Trophoblast cell (in vitro differentiated cells and primary cell): ENCODE measurements at places on chromosomes 12 and 14.
A peak's percentile ranks its signal among the peaks of the same experiment; 100 is the strongest.

- DNase-seq: no peak
These were observed 63.0 kb upstream of the PRMT8 start for GRCh38 chr12:3427956-3428355.

GRCh38 chr12:115491511-115492250 is 785.8 kb downstream of the MED13L start:
- no peak for DNase-seq

- no peak for DNase-seq
These were observed 15.3 kb upstream of the NUDT14 start for GRCh38 chr14:105196265-105196960.

- DNase-seq: no peak
These were observed 37.9 kb downstream of the FRS2 start for GRCh38 chr12:69508091-69508490.

GRCh38 chr12:41287500-41288141 is 99.5 kb downstream of the PDZRN4 start:
- DNase-seq: no peak

- no peak for DNase-seq
These were observed 651.5 kb downstream of the FSCB start for GRCh38 chr14:43855556-43855955.

- DNase-seq: no peak
These were observed 116.8 kb upstream of the NAP1L1 start for GRCh38 chr12:76201316-76201715.

GRCh38 chr12:78672033-78672432 is 192.5 kb upstream of the SYT1 start:
- no peak for DNase-seq

DNA sequence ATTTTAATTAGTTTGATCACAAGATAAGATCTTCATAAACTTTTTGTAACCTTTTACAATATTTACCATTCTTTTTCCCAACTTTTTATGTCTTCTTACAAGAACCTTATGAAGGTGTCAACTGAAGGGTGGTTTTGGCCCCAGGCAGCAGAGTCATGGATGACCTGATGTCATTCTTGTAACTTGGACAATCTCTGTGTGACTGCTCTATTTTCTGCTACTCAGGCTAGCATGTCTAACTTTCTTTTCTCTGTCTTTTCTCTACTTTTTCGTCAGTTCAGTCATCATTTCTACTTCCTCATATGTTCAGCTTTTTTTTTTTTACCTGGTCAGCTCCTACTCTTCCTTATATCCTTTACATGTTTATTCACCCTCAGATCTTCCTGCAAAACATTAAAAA is 150.7 kb upstream of the PTPRQ start:
- DNase-seq: no peak

DNA sequence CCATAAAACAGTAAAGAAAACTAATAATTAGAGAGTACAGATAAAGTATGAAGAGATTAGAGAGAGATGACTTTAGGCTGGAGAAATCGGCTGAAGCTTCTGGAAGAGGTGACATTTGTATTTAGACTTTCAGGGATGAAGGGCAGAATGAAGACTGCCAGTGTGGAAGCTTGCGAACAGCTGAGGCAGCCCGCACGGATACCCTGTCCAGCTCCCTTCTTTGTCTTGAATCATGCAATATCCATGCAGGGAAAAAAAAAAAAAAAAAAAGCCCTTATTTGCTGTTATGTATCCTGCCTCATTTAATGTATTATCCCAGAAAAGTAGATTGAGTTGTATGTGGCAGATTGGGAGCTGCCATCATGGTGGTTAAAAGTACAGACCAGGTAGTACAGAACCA is 331.8 kb downstream of the ZFP36L1 start:
- no peak for DNase-seq

DNA sequence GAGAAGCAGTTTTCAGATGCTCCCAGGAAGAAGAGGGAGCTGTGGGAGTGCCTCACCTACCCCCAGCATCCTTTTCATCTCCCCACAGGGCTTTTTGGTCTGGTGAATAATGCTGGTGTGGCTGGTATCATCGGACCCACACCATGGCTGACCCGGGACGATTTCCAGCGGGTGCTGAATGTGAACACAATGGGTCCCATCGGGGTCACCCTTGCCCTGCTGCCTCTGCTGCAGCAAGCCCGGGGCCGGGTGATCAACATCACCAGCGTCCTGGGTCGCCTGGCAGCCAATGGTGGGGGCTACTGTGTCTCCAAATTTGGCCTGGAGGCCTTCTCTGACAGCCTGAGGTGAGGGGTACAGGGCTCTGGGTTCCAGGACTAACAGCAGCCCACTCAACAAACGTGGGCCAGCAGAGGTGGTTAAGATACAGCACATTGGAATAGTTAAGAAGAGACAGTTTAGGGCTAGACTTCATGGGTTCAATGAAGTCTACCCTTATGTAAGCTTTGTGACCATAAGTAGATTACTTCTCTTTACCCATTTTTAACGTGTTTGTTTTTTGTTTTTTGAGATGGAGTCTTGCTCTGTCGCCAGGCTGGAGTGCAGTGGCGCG is 1.5 kb downstream of the RDH5 start:
- DNase-seq: peak; percentile 52

DNA sequence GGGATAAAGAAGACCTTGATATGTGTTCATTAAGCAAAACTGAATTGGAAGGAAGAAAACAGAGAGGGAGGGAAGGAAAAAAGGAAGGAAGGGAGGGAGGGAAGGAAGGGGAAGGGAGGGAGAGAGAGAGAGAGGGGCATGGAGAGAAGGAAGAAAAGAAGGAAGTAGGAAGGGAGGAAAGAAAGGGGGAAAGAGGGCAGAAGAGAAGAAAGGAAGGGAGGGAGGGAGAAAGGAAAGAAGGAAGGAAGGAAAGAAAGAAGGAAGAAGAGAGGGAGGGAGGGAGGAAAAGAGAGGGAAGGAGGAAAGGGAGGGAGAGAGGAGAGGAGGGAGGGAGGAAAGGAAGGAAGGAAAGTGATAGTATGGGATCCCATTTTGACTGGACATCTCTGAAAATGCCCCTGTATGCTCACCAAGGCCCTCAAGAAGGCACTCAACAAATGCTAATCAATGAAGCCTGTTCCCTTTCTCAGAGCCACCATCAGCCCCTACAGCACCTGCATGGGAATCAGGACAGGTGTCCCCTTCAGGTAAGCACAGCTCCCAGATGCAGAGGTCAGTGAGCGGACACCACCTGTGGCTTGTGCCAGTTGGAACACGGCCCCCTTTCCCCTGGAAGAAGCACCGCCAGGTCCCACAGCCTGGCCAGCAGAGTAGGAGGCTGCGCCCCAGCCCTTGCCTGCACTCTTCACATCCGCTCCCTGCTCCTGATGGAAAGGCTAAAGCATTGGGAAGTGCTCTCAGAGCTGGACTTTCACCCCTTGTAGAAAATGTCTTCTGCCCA is 161.4 kb upstream of the DIO3 start:
- DNase-seq: no peak

DNA sequence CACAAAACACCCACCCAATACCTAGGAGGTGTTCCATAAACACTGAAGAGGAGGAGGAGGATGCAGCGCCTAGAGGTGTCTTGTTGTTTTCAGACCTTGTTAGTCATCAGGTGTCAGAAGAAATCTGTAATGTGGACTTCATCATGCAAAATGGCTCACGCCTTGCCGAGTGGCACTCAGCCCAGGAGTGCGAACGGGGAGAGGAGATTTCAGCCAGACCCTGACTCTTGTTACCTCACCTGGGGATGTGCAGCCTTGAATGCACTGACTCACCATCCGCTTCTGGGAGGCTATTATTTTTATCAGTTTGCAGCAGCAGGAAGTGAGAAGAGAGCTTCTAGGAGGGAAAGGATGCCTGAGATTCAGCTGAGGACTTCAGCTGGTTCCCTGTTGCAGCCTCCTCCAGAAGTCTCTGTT is 48.2 kb upstream of the PLXNC1 start:
- DNase-seq: peak; percentile 41

GRCh38 chr12:2583091-2583497 is 211.7 kb upstream of the FKBP4 start:
- DNase-seq: peak; percentile 83

DNA sequence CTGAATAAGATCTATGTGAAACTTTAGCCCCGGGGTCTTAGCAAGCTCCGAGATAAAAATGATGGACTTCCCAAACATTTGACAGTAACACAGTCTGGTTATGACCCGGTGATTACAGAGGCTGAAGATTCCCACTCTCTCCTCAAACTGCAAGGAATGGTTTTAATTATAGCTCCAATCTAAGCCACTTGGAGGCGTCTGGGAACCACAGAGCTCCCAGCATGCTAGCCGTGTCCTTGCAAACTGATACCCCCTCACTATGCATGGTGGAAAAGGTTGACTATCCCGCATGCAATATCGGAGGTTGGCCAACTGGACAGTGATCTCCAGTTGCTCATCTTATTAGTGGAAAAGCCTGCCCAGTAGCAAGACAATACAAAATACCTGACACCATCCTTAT is 76.5 kb upstream of the GRIN2B start:
- DNase-seq: no peak

GRCh38 chr14:85315733-85316290 is 214.1 kb upstream of the FLRT2 start:
- DNase-seq: no peak

DNA sequence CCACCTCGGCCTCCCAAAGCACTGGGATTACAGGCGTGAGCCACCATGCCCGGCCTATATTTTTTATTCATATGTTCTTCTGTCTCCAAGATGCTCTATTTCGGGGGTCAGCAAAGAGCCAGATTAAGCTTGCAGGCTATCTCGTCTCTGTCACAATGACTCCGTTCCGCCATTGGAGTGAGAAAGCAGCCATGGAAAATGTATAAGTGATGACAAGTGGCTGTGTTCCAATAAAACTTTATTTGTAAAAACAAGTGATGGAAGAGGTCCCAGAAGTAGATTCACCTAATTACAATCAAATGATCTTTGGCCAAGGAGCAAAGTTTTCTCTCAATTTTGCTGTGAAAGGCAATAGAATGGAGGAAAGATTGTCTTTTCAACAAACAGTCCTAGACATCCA is 342.6 kb downstream of the MED13L start:
- no peak for DNase-seq

- no peak for DNase-seq
These were observed 147.9 kb upstream of the E2F7 start for GRCh38 chr12:77213319-77213718.

DNA sequence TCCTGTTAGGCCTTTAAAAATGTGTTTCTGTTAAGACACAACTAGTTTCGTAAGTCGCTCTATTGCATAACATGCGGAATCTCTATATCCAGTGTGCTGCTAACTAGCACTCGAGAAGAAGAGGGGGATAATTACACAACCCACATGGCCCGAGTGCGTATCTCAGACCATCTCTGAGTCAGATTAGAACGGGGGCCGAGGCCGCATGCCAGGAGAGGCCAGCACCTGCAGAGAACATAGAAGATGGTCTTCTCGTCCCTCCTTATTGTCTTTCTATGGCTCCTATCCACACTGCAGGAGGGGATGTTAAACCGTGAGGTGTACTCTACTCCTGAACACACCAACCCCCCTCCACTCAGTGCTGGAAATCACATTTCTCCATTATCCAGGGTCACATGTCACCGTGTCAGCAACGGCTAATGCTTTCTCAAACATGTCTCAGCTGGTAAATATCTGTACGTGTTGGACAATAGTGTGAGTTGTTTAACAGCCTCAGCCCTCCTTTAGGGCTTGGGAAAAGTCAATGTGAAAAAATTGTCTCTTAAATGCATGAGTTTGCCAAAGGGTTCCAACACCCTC is 56.3 kb downstream of the CCDC88C start:
- DNase-seq: peak; percentile 99

GRCh38 chr12:52044292-52044983 is 6.8 kb upstream of the NR4A1 start:
- DNase-seq: no peak

- DNase-seq: no peak
These were observed 101.8 kb upstream of the EIF5 start for GRCh38 chr14:103232031-103232808.

- no peak for DNase-seq
These were observed 965 bp downstream of the CD163 start for GRCh38 chr12:7502612-7503011.

- no peak for DNase-seq
These were observed 74.6 kb downstream of the DACT1 start for GRCh38 chr14:58712357-58712756.

DNA sequence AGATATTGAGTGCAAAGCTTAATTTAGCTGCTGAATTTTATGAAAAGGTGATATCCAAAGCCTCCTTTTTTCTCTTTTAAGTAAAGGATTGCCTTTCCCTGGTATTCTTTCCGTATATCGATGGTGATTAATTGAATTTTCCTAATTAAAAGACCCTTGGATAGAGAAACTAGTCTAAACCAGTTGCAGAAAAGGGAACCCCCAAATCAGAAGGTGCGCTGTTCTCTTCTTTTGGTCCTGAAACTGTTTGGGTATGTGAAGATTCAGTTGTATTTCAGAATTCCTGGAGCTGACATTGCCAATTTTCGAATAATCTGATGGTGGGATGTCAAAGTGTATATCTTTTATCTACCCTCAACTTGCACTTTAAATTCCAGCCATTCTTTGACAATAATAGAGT is 1.9 kb downstream of the GPHN start:
- DNase-seq: no peak

GRCh38 chr14:105398726-105399465 is 558 bp downstream of the TEX22 start:
- peak; percentile 37 for DNase-seq

DNA sequence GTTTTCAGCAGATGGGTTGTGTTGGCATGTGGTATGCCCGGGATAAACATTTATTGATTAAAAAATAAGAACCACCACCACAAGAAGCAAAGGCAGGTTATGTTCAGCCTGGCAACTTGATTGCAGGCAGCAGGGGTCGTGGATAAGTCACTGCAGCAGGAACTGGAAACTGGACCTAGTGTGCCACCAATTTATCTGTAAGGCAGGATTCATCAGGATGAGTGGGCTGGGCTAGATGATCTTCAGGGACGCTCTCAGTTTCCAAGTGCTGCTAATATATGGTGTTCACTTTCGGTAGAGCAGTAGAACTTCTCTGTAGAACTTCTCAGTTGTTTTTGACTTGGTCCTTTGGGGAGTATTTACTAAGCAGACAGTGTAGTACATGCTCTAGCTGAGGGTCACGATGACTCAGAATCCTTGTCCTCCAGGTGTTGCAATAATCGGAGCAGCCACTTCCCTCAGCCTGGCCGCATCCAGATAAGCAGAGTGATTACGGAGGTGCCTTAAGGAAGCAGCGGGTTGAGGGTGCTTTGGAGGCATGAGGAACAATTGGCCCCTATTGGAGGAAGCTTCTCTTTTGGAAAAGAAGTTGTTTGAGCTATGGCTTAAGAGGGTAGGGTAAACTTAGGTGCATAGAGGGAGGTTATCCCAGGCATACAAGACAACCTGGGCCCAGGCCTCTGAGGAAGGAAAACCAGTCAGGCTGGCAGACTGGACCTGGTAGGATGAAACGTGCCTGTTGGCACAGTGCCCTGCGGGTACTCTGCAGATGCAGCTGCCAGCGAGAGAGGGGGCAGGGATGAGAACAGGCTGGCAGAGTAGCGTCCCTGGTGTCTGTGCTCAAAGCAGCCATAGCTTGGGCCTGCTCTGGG is 104.0 kb downstream of the GPR135 start:
- DNase-seq: peak; percentile 91

GRCh38 chr14:64210216-64210615 is 84.0 kb downstream of the ESR2 start:
- no peak for DNase-seq

GRCh38 chr14:100058777-100059437 is 6.3 kb upstream of the EVL start:
- no peak for DNase-seq

GRCh38 chr12:40240779-40241178 is 16.0 kb downstream of the LRRK2 start:
- DNase-seq: no peak

GRCh38 chr14:69260190-69260860 is 367 bp downstream of the GALNT16 start:
- no peak for DNase-seq
